ENCODE measurements at places on chromosomes 6 and 20. TPM values are rescaled to one million over a fixed set of nuclear protein-coding genes. Genes with fewer than 3 reads are reported as not detected.

CAGE1 gene
- 0.12 TPM for polyA plus RNA-seq

DNA sequence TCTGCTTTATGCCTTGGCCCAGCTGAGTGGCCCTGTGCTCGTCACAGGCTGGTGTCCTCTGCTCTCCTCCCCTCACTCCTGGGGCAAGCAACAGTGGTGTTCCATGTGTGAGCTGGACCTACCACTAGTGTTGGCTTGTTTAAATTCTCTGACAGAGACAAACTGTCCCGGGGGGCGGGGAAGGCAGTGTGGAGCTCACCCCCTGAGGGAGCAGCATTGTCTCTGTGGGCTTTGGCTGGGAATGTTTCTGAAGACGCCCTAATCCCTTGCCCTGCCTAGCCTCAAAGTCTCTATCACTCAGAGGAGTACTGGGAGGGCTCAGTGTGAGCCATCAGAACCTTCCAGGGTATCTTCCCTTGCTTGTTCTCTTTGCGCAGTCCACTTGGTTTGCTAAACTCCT is 5.2 kb upstream of the VEGFA start:
- DNase-seq: no peak

GRCh38 chr20:12077875-12078274 is 160.2 kb downstream of the BTBD3 start:
- DNase-seq: no peak

DNA sequence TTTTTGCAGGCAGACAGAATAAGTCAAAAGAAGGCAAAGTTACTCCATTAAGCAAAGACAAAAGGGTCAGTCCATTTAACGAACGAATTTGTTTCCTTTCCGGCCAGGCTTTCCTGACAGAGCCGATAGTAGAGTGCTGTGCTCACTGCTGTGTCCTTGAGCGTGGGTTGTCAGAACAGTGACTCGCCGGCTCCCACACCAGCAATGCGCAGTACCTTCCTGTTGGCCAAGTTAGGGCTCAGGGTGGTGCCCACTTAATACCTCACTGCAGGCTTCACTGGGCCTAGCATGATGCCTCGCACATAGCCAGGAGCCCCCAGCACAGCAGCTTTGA is 294.7 kb downstream of the FOXC1 start:
- DNase-seq: no peak

- DNase-seq: no peak
These were observed 7.3 kb downstream of the SDC4 start for GRCh38 chr20:45340951-45341350.

DNA sequence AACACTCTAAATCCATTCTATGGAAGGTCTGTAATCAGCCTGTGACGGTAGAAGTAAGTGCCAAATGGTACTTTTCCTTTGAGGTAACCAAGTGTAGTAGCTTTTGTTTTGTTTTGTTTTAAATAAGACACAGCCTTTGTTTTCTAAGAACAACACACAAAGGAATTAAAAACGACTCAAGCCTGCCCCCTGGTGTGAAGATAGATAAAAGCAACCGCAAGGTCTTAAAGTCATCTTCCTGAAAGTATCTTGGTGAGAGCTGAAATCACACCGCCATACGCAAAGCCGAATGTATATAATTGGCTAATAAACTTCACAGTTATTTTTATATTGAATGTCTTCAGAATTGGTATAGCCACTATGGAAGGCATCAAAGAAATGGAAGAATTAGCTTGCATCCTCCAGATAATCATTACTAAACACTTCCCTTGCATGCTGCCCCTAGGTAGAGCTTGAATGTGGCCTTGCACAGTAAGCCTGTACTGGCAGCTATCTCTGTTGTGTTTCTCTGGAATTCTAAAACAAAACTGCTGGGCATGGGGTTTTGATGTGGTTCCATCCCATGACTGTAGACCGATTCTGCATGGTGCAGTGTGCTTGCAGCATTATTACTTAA is 95.6 kb downstream of the LAMP5 start:
- peak; percentile 72 for DNase-seq

DNA sequence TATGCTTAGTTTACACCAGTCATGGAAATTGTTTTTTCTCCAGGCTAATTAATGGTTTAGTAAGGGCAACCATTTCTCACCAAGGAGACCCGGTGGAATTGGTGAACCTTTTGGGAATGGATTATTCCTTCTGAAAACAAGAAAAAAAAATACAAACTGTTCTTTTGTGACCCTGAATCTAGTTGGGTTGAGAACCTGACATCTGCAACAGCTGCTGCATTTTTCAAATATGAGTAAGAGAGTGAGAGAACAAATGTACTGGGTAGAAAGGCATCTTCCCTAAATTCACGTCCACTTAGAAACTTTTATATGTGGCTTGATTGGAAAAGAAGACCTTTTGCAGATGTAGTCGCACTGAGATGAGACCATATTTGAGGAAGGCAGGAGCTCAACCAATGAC is 553.4 kb upstream of the EPHA7 start:
- DNase-seq: no peak

DNA sequence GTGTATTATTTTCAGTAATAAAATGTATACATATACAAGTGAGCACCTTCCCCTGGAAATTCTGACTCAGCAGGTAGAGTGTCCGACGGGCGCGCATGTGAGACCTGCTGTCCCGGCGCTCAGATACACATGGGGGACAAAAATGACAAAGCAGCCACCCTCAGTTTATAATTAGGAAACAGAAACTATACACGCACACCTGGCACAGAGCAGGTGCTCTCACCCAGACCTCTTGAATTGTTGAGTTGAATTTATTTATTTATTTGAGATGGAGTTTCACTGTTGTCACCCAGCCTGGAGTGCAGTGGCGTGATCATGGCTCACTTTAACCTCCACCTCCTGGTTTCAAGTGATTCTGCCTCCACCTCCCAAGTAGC is 180.4 kb downstream of the ZDHHC14 start:
- DNase-seq: no peak

DNA sequence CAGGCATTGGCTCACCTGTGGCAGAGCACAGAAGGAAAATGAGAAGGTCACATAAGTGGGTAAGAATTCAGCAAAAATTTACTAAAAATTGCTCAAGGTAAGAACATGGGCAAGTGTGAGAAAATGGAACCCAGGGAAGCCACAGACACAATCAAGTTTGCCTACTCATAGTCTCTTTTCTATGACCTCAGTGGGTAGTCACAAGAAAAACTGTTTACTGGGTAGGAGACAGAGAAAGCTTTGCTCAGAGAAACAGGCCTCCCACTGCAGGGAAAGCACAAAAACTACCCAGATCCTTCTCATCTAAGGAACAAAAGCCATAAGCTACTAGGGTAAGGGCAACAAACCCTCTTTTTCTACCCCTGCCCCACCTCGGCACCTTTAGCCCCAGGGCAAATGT is 35.2 kb downstream of the FAM184A start:
- no peak for DNase-seq
